ENCODE measurements at places on chromosomes 3 and 15.

DNA sequence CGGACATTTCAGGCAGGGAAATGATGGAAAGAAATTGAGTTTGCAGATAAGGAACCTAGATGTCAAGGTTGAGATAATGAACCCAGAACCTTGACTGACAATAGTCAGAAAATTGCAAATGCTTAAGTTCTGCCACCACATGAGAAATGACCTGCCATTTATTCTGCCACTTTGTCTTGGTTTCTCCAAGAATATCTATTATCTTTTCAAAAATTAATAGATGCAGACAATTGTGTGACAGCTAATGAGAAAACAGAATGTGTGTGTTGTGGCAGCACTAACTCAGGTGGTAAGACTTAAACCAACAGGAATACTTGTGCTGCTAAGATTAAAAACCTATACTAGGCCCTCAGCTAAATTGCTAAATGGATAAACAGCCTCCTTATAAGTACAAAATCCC is 52.3 kb downstream of the CADPS start:
- no peak for DNase-seq

- no peak for DNase-seq
Observed at GRCh38 chr15:41930867-41931222, 37.0 kb upstream of the SPTBN5 start.

GRCh38 chr3:184239708-184240107 is 9.1 kb downstream of the ALG3 start:
- DNase-seq = no peak

DNA sequence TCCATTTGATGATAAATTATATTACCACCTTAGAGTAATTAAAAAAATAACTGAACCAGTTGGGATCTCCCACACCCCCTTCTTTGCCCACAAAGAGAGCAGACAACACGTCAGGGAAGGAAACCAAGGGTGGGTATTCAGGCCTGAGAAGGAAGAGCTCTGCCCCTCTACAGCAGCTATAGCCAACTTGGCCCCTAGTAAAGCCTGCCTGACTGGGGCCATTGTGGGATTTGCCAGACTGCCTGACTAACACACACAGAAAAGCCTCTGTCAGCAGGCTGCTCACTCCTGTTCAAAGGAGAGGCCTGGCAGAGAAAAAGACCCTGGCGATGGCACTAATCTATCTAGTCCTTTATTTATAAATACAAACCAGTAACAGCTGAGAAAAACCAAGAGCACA is 41.4 kb downstream of the ATP8B4 start:
- DNase-seq = no peak

GRCh38 chr3:13281507-13282357 is 138.4 kb downstream of the NUP210 start:
- no peak for DNase-seq

DNA sequence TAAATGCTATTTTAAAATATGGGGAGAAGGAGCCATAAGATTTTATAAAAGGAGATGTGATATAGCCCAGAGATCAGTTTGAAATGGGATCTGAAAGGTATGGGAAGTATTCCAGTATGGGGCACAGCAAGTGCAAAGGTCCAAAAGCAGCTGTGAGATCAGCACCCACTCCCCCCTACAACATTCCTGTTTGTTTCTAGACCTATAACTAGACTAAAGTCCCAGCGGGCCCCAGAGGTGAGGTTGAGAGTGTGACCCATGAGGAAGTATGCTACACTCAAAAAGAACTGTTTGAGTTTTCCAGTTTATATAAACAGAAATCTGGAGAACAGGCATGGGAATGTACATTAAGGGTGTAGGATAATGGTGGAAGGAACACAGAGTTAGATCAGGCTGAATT is 152.5 kb downstream of the TBC1D5 start:
- no peak for DNase-seq

GRCh38 chr3:48694610-48695392 is 9.1 kb upstream of the NCKIPSD start:
- no peak for DNase-seq

DNA sequence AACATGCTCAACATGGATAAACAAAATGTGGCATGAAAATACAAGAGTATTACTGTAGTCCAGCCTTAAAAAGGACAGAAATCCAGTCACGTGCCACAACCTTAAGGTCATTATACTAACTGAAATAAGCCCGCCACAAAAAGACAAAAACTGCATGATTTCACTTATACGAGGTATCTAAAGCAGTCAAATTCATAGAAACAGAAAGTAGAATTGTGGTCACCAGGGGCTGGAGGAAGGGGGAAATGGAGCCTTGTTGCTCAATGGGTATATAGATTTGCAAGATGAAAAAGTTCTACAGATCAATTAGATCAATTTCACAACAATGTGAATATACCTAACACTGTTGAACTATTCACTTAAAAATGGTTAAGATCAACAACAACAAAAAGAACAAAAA is 7.4 kb downstream of the GLB1 start:
- no peak for DNase-seq

DNA sequence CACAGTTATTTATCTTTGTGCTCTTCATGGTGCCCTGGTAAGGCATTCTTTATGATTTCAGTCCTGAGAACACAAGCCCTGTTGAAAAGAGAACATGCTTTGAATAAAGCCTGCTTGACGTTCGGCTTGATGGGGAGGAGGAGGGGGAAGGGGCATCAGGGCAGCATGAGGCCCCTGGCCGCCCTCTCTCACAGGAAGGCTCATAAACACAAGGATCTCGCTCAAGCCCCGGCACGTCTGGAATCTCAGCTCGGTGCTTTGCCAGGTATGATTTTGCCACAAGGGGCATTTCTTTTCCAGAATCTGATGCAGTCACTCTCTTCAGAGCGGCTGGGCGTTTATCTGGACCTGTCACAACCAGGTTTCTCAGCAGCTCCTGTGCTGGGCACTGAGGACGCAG is 129.4 kb downstream of the DNAJB8 start:
- no peak for DNase-seq

DNA sequence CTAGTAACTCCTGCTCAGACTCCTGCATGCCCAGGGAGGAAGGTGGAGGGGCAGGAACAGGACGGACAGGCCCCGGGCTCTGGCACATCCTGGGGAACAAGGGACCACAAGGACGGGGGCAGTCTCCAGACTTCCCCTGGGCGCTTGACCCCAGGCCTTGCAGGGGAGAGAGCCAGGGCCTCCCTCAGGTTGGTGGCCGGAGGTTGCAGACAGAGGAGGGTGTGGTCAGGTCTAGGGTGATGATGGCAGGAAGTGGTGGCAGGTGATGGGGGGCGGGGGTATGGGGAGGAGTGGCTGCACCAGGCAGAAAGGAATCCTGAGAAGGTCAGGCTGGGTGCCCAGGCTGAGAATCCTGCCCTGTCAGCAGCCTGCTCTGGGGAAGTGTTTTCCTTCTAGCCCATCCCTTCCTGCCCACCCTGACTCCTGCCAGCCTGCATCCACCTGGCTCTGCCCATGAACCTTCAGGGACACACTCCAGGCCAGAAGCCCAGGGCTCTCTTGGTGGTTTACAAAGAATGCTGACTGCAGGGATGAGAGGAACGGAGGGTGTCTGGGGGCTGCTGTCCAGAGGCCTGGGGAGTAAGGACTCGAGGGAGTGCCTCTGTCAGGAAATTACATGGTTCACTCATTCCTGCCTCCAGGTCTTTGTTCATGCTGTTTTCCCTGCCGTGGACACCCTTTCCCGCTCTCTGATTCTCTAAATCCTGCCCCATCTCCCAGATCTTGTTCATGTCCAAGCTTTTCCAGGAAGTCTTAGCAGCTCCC is 15.8 kb downstream of the LOXL1 start:
- DNase-seq = no peak

DNA sequence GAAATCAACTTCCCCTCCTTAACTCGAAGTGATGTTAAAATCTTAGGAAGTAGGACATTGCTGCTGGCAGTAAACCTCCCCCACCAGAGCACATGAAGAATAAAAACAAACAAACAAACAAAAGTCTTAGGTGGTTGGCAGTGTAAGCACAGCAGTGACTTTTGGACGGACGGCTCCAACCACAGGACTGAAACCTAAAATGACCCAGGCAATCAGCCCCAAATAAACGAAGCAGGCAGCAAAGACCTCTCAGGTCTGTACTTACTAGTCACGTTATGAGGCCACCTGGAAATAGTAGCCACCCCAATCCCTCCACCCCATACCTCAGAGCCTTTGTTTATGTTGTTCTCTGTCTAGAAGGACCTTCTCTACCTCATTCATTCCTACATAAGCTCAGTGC is 33.5 kb upstream of the HES1 start:
- DNase-seq = no peak

GRCh38 chr15:70748281-70748747 is 15.0 kb downstream of the UACA start:
- DNase-seq = no peak

DNA sequence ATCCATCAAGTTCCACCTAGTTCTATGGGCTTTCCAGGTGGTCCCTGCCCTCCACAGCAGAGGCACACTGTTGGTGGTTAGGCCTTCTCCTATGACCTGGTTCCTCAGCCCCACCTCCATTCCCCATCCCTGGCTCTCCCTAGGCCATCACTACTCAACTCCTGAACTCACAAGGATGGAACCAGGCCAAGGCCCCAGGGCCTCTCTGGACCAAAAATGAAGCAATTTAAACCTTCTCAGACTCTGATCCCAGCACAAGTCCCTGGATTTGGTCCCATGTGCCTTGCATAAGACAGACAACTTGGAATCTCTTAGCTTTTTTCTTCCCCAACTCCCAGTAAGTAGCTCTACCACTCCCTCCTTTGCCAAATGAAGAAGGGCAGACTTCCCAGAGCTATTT is 14.4 kb upstream of the ACAN start:
- no peak for DNase-seq

DNA sequence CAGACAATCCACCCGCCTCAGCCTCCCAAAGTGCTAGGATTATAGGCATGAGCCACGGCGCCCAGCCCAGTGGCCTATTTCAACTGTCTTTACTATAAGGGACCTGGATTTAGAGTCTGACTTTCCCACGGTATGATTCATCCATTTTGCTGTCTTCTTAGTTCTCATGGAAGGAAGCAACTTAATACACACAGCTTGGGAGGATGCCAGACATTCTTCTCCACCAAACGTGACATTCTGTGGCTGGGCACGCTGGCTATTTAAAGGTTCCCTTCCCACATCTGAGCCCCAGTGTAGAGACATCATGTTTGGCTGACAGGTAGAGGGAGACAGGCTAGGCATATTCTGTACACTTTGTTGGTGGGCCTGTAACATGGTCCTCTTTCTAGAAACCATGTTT is 26.2 kb downstream of the FAM43A start:
- no peak for DNase-seq

DNA sequence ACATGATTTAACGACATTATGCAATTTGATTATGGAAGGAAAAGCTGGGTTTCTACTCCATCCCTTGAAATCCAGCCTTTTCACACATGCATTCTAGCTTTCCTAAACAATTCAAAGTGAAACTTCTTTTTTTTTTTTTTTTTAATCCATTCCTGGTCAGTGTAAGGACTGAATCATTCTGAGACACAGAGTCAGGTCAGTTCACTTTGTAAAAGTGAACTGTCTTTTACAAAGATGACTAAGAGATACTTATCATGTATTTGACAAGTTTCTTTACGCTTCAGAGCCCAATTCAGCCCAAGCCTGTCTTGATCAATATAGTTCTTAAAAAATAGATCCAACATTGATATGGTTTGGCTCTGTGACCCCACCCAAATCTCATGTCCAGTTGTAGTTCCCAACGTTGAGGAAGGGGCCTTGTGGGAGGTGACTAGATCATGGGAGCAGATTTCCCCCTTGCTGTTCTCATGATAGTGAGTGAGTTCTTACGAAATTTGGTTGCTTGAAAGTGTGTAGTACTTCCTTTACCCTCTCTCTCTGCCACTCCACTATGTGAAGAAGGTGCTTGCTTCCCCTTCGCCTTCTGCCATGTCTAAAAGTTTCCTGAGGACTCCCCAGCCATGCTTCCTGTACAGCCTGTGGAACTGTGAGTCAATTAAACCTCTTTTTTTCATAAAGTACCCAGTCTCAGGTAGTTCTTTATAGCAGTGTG is 345.6 kb upstream of the THBS1 start:
- no peak for DNase-seq

GRCh38 chr3:108472001-108472591 is 38.3 kb downstream of the MYH15 start:
- DNase-seq = no peak

- DNase-seq = no peak
Observed at GRCh38 chr15:80455051-80455648, 51.0 kb downstream of the ARNT2 start.

DNA sequence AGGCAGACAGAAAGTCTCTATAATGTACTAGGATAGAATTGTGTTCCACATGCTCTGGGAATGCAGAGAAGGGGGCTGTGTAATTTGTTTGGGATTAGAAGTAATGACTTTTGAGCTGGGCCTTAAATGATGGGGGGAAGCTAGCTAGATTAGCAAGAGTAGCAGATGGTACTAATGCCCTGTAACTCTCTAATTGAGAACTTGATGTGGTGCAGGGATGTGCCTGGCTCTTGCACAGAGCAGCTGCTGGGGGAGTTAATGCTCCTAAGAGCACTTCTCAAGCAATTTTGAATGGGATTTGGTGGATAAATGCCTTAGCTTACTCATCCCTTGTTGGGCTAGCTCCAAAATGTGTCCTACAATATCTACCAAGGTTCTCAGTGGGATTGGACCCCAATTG is 12.4 kb upstream of the SYN2 start:
- no peak for DNase-seq

- no peak for DNase-seq
Observed at GRCh38 chr3:191369616-191370010, 39.3 kb upstream of the UTS2B start.

DNA sequence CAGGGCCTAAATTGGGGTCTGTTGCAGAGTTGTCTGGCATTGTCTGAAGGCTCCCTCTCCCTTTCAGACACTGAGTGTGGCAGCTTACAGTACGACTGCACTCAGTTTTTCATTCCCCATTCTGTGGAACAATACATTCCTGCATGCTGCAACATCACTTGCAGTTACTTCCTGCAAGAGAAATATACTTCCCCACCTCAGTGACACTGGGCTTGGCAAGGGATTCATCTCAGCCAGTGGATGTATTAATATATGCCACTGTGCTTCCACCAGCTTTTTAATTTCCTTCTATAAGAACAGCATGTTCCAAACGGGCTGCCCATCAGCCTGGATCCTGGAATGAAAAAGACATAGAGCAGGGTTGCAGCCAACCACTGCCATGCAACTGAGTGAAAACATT is 23.1 kb downstream of the B3GALNT1 start:
- DNase-seq = no peak

DNA sequence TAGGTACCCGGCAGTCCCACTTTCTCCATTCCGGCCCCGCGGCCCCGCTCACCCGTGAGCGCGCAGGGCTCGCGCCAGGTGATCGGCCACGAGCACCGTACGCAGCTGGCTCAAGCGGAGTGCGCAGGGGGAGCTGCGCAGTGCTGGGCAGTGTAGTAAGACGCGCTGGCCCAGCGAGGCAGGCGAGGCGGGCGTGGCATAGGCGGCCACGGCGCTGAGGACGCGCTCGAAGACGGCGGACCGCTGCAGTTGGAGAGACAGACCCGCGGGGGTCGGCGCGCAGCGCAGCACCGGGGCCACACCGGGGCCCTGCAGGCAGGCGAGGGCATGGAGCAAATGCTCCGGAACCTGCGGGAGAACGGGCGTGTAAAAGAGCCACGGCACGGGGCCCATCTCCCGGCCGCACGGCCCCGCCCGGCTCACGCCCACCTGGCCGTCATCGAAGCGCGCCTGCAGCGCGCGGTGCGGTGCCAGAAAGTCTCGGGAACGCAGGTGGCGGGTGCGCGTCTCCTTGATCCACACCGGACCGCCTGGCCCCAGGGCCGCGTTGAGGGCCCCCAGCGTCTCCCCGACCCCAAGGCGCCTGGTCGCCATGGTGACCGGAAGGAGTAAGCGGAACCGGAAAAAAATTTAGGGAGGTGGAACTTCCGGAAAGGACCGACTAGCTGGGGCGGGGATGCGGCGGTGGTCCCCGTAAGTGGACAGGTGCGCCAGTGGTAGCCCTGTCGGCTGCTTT is at the start of gene DALRD3:
Gene DALRD3, minus strand, starts transcription at position 610 of the 736 bp plus-strand sequence. Its CDS starts 16 bp downstream, at position 594.
- DNase-seq = peak; percentile 43

Measured in activated effector memory CD4-positive, alpha-beta T cell treated with Interleukin-2 at 50 U/mL for 16 hours (primary cell).